ENCODE measurements at places on chromosomes 2 and 18.

DNA sequence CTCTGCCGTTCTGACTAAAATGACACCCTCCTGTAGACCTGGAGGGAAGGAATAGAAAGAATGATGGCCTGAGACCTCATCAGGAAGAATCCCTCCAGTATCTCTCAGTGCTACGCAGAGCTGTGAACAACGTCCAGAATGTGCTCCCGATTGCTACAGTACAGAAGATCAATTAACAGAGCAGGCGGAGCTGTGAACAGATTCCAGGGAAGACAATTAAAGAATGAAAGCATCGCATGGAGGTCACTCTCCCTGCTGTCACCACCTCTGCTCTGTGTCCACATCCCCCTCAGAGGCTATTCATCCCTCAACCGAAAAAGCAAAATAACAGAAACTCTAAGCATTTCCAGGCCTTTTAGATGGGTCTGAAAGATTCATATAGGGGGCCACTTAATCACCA is 481.0 kb downstream of the EIPR1 start:
- DNase-seq: no peak

DNA sequence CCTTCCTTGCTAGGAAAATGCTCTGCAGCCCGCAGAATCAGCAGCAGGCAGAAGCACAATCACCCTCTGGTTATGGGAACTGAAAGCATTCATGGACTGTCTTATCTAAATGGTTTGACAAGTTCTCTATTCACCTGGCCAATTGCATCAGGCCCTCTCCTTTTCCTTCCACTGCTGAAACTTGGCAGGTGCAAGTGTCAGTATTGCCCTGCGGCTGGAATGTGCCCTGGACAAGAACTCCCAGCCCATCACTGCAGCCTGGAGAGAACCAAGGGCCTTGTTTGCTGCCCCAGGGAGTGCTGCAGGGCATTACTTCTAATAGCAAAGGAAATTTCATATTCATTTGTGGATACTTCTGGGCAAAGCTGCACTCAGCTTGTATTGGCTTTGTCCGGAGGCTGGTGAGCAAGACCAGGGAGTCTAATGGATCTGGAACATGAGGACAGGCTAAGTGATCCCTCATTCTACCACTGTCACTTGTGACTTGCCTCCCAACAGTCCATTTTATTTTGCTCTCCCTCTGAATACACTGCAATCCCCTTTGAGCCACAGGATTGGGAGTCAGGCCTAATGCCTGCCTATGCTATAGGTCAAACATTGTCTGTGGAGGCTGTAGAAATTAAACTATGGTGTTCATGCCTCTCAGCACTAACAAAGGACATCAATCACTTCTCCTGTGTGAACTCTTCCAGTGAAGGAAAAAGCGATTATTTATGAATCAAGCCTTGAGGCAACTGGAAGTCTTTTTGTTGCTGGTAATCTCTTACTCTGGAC is 116.9 kb downstream of the LYPD6B start:
- DNase-seq: no peak

DNA sequence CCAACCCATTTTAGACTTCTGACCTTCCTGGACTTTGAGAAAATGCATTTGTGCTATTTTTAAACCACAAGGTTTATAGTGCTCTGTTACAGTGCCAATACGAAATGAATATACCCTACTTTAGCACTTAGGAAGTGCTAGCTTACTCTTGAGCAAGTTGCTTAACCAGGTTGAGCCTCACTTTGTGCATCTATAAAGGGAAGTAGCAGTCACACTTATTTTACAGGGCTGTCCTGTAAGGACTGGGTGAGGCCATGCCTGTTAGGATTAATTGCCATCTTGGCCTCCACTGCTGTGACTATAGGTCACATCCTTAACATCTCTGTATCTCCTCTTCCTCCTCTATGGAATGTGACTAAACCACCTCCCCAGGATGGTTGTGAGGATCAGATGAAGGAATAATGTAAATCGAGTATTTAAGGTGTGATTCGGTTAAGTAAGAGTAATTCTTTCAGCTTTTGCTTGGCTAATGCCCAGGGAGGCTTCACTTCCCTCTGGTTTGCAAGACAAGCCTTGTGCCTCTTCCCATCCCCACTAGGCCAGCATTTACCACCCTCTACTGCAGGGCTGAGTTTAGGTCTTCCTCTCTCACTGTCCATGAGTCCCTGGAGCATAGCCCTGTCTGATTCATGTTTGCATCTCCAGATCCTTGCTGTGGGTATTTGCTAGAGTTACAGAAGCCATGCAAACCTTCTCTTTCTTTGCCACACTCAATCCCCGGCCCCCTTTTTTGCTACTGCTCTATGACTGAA is 341.2 kb downstream of the ZNF521 start:
- DNase-seq: no peak

DNA sequence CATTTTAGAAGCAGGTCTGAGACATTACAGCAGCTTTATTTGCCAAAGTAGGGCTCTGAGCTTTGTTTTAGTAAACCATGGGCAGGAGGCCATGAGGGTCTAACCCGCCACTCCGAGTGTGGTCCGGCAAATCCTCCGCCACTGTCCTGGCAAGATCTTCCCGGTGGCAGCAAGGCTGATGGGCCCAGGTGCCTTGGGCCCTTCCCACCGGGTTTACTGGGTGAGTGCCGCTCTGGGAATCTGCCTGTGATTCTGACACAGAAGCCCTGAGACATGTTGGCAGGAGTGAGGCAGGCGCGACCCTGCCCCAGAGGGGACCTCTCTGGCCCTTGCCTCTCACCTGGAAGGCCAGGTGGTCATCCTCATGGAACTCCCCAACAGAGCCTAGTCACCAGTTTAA is 29.9 kb downstream of the MTERF4 start:
- DNase-seq: no peak

GRCh38 chr2:236574424-236575145 is 5.0 kb downstream of the ACKR3 start:
- no peak for DNase-seq

Measured in GM12864 (cell line).